ENCODE measurements at places on chromosomes 5 and 9.

GRCh38 chr5:30392897-30393296, 800.6 kb upstream of the CDH6 start:
- H3K4me1 ChIP-seq: peaks cover 2% of the 10 kb centered on the region
- H3K27me3 ChIP-seq: no peaks in the 10 kb centered on the region
- no peak overlapping the region for H3K27ac ChIP-seq
- no peaks in the 10 kb centered on the region for H3K36me3 ChIP-seq
- no peak overlapping the region for H3K4me3 ChIP-seq

- H3K4me1 ChIP-seq: peaks cover 38% of the 10 kb centered on the region
- peak overlapping the region; percentile 75 for H3K4me3 ChIP-seq
- DNase-seq: peak; percentile 91
- H3K36me3 ChIP-seq: no peaks in the 10 kb centered on the region
- peak overlapping the region; percentile 11 for H3K27ac ChIP-seq
These were observed 206.4 kb downstream of the C9orf50 start for GRCh38 chr9:129414377-129414992.

- no peak for DNase-seq
- H3K27ac ChIP-seq: no peak overlapping the region
- no peaks in the 10 kb centered on the region for H3K36me3 ChIP-seq
- H3K4me1 ChIP-seq: no peaks in the 10 kb centered on the region
- H3K4me3 ChIP-seq: no peak overlapping the region
- peaks cover 5% of the 10 kb centered on the region for H3K27me3 ChIP-seq
These were observed 19.3 kb upstream of the ANKH start for GRCh38 chr5:14890846-14891245.

DNA sequence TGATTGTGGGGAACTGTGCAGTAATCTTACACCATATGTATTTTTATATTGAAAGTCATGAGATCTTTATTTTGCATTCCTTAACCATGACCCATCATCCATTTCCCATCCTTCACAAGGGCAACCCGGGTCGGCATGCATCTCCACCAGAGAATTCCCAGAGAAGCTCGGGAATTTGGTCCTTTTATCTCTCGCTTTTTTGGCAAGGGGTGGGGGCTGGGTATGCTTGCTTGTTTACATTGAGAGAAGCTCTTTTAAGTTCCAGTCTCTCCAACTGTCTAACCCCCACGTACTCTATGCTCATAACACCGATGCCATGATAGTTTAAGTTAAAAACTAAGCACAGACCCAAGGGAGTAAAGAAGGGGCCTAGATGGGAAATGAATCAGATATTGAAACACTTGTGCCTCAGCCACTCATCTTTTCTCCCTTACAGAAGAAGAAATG, 109.9 kb upstream of the NFIB start:
- peaks cover 80% of the 10 kb centered on the region for H3K27me3 ChIP-seq
- H3K27ac ChIP-seq: peak overlapping the region; percentile 13
- H3K36me3 ChIP-seq: no peaks in the 10 kb centered on the region
- H3K4me1 ChIP-seq: no peaks in the 10 kb centered on the region
- H3K4me3 ChIP-seq: no peak overlapping the region
- peak; percentile 48 for DNase-seq

DNA sequence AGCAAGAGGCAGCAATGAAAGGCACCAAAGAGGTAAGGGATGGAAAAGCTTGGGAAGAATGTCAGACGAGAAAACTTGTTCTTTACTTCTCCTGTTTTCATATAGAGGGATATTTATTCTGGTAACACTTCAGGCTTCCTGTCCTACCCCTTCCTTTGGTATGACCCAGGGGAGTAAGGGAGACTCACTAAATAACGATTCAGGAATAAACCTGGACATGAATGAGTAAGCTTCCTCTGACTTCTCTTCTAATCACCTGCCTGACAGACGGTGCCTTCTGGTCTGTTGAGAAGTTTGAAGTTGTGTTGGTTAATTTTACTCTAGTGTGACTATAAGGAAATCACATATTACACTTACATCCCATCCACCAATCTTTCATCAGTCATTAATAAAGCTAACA, 461.2 kb downstream of the CDH12 start:
- no peak overlapping the region for H3K27ac ChIP-seq
- no peaks in the 10 kb centered on the region for H3K27me3 ChIP-seq
- no peaks in the 10 kb centered on the region for H3K36me3 ChIP-seq
- no peak overlapping the region for H3K4me3 ChIP-seq
- no peaks in the 10 kb centered on the region for H3K4me1 ChIP-seq

DNA sequence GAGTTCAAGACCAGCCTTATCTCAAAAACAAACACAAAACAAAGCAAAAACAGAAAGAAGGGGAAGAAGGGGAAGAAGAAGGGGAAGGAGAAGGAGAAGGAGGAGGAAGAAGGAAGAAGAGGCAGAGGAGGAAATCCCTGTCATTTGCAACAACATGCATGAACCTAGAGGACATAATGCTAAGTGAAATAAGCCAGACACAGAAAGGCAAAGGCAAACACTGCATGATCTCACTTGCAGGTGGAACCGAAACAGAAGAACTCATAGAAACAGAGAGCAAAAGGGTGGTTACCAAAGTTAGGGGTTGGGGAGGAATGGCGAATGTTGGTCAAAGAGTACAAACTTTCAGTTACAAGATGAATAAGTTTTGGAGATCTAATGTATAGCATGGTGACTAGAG, 135.4 kb downstream of the UGCG start:
- no peak for DNase-seq
- H3K4me3 ChIP-seq: no peak overlapping the region
- peak overlapping the region; percentile 21 for H3K27ac ChIP-seq
- H3K4me1 ChIP-seq: peaks cover 12% of the 10 kb centered on the region

DNA sequence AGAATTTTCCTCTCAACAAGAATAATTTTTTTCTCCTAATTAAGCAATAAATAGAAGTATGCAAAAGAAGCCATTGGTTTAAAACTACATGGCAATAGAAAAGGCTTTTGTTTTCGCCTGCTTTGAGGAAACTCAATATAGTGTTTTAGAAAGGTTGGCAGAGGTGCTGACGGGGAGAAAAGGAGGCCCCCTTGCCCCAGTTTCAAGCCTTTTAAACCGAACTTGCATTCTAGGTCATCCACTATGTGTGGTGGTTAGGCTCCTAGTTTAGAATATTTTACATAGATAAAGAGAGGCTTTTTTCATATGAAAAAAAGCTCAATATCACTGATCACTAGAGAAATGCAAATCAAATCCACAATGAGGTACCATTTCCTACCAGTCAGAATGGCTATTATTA, 33.5 kb upstream of the CEMIP2 start:
- no peaks in the 10 kb centered on the region for H3K36me3 ChIP-seq
- H3K27ac ChIP-seq: no peak overlapping the region
- H3K4me3 ChIP-seq: no peak overlapping the region
- no peaks in the 10 kb centered on the region for H3K27me3 ChIP-seq
- DNase-seq: no peak
- no peaks in the 10 kb centered on the region for H3K4me1 ChIP-seq

DNA sequence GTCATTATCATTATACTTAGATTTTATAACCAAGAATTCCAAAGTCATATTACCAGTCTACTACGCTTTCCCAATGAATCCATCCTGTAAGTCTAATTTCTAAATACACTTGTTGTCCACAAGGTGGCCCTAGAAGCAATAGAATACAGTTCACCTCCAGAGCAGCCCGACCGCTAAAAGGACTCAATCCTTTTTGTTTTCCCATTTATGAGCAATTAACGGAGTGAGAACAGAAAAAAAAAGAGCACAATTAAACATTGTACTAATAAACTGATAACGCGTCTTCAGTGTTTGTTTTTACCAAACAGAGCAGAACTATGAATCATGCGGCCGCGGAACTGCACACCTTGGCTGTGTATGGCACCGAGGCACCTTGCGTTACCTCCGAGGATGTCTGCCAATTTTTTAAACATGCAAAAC, 160.7 kb upstream of the DAPK1 start:
- no peaks in the 10 kb centered on the region for H3K27me3 ChIP-seq
- peak; percentile 79 for DNase-seq
- H3K36me3 ChIP-seq: no peaks in the 10 kb centered on the region
- H3K4me1 ChIP-seq: peaks cover 6% of the 10 kb centered on the region

DNA sequence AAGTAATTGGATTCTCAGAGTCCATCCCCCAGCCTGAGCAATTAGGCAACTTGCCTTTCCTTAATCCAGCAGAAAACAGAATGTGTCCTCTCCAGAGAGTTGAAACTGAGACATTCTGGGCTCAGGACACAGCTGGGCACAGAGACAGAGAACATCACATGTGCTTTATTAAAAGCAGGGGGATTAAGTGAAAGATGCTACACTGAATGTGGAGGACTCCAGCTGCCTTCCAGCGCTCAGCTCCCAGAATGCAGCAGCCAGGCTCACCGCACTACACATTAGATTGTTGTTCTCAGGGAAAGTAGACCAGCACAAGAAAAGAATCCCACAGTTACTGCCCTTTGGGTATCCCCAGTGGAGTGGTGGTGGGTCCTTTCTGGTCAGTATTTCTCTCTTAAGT, 141.6 kb upstream of the IL12B start:
- no peak overlapping the region for H3K27ac ChIP-seq
- H3K36me3 ChIP-seq: no peaks in the 10 kb centered on the region
- H3K27me3 ChIP-seq: no peaks in the 10 kb centered on the region
- no peak overlapping the region for H3K4me3 ChIP-seq
- H3K4me1 ChIP-seq: no peaks in the 10 kb centered on the region

DNA sequence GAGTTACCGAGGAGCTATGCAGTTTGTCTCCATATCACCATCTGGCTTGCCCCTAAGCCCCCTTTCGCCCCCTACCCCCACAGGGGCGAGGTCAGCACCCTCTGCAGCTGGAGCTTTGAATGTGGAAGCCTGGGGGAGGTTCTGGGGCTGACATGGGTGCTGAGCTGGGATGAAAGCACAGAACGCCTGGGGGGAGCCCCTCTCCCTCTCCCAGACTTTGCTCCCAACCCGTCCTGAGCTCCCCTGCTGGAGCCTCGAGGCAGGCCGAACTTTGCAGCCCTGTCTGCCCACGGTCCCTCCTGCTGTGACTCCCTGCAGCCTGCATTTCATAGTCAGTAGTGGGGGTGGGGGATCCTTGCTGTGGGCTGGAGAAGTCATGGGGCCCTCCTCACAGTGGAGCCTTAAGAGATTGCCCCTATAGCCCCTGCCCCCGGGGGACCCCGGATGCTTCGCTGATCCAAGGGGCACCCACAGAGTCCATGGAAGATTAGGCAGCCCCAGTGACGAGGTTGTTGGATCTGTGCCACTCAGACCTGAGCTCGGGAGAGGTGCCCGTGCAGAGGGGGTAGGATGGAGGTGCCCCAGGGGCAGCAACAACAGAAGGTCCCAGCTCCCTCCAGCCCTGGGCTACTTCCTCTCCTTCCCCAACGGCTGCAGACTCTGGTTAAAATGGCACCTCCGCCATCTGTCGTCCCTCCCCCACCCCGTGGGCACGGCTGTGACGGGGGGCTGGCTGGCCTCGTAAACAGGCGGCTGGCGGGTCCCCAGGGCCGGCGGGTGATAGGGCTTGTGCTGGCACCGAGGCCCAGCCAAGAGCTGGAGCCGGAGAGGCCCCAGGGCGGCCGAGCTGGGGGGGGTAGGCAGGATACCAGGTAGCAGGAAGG, 162.0 kb downstream of the C9orf50 start:
- no peaks in the 10 kb centered on the region for H3K27me3 ChIP-seq
- H3K4me1 ChIP-seq: peaks cover 35% of the 10 kb centered on the region
- H3K36me3 ChIP-seq: no peaks in the 10 kb centered on the region

- H3K36me3 ChIP-seq: no peaks in the 10 kb centered on the region
- no peaks in the 10 kb centered on the region for H3K27me3 ChIP-seq
- no peaks in the 10 kb centered on the region for H3K4me1 ChIP-seq
These were observed 46.6 kb downstream of the RAB3C start for GRCh38 chr5:58629271-58630159.

DNA sequence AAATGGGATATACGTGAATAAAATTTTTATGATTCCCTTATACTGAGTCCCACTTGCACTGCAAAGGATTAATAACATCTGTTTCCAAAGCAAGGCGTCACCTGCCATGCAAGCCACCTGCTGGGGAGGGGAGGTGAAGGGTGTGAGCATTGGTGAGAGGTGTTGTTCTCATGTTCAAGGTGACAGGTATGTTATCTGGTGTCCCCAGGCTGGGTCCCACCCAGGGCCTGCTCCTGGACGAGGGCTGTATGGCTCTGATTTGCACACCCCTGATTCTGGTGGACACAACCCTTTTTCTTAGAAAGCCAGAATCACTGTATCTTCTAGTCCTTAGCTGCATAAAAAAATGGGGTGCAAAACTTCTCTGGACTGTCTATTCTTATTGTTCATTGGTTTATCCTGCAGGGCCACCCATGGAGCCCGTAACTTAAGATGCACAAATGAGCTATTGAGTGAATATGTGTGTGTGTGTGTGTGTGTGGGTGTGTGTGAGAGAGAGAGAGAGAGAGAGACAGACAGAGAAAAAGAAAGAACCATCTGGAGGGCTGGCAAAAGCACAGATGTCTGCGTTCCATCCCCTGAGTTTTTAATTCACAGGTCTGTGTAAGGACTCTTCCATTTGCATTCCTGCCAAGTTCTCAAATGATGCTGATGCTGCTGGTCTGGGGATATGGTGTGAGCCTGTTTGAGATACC, 53.7 kb downstream of the SYK start:
- no peak for DNase-seq
- no peaks in the 10 kb centered on the region for H3K27me3 ChIP-seq
- no peak overlapping the region for H3K4me3 ChIP-seq
- no peak overlapping the region for H3K27ac ChIP-seq
- peaks cover 3% of the 10 kb centered on the region for H3K36me3 ChIP-seq
